ENCODE measurements at places on chromosomes 16 and 17.
A peak's percentile ranks its signal among the peaks of the same experiment; 100 is the strongest.

GRCh38 chr16:11495066-11495407 lies 91.7 kb downstream of the LITAF start:
- DNase-seq = no peak

DNA sequence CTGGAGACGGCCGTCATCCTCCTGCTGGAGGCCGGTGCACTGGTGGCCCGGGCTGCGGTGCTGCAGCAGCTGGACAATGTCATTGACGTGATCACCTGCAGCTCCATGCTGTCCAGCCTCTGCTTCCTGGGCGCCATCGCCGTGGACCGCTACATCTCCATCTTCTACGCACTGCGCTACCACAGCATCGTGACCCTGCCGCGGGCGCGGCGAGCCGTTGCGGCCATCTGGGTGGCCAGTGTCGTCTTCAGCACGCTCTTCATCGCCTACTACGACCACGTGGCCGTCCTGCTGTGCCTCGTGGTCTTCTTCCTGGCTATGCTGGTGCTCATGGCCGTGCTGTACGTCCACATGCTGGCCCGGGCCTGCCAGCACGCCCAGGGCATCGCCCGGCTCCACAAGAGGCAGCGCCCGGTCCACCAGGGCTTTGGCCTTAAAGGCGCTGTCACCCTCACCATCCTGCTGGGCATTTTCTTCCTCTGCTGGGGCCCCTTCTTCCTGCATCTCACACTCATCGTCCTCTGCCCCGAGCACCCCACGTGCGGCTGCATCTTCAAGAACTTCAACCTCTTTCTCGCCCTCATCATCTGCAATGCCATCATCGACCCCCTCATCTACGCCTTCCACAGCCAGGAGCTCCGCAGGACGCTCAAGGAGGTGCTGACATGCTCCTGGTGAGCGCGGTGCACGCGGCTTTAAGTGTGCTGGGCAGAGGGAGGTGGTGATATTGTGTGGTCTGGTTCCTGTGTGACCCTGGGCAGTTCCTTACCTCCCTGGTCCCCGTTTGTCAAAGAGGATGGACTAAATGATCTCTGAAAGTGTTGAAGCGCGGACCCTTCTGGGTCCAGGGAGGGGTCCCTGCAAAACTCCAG lies 1.1 kb downstream of the MC1R start:
- no peak for DNase-seq

DNA sequence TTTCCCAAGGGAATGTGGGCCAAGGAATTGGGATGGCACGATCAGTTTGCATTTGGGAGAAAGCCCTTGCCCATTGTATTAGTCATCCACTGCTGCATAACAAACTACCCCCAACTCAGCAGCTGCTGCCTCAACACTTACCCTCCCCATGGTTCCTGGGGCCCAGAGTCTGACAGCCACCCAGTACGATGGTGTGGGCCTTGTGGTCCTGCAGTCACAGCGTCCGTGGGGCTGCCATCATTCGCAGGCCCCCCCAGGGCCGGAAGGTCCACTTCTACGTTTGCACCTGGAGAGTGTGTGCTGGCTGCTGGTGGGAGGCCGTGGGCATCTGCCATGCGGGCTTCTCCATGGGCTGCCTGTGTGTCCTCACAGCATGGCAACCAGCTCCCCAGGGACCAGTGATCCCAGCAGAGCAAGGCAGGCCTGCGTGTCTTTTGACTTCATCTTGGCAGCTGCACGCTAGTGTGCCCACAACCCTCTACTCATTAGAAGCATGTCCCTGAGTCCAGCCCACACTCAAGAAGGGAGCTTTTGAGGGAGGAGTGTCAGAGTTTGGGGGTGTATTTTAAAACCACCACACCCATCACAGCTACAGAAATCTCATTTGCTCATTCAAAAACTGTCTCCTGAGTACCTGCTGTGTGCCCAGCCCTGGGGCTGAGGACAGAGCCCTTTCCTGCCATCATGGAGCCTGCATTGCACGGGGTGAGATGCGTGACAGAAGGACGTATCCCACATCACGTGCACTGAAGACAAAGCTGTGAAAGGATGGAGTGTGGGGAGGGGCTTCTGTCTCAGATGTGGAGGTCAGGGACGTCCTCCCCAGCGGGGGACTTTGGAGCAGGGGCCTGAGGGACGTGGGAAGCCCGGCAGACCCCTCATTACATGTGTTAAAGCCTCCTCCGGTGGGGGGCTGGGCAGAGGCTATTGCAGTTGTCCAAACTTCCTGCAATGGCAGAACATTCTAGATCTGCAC lies 185.0 kb upstream of the ZNF469 start:
- DNase-seq = no peak

DNA sequence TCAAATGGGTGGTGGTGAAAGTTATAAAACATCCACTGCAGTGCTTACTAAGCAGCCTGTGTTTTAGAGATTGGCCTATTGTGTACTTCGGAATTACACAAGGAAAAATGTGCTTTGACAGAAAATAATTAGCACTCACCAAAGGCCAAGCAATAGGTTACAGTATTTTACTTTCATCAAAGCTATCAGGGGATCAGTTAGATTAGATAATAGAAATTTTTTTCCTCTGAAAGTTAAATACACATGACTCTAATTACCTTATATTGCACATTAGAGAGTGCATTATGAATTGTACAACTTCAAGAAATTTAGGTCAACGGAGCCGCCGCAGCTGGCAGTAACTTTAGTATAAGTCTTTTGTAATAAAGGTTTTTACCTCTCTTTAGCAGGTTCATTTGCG lies 232.6 kb downstream of the FTO start:
- no peak for DNase-seq

DNA sequence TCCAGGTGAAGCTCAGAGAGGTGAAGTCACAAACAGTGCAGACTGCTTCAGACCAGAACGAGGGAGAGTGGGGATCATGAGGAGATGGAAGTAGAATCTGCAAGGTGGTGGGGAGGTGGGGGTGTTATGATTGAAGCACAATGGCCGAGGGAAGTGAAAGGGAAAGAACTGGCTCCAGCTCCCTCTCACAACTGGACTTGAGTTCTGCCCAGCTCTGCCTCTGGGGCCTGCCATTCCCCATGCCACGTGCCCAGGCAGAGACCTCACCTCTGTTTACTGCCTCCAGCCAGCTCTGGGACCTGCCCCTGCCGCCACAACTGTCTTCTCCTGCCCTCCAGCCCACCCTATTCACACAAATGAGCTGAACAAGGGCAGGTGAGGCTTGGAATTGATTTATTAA lies 2.5 kb downstream of the PNMT start:
- no peak for DNase-seq

GRCh38 chr17:62093188-62094155 lies 28.4 kb upstream of the MED13 start:
- DNase-seq = no peak

- DNase-seq = no peak
These were observed 358.7 kb upstream of the CA10 start for GRCh38 chr17:52517176-52517575.

DNA sequence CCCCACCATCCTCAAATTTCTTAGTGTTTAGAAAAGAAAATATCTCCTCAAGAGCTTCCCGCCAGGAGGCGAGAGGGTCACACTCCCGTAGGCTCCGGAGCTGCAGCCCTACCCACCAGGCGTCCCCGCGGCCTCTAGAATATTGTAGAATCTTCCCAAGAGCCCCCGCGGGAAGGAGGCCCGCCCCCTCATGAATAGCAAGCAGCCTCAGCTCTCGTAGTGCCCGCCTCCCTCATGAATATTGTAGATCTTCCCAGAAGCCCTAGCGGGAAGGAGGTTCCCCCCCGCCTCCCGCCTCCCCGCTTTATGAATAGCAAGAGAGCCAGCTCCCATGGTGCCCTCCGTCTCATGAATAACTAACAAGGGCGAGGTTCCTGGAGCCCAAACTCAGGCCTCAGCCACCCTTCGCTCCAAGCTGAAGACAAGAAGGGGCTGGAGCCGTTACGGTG lies at the start of gene FBXO47:
TSS of gene FBXO47 (minus strand) at position 114 of the 449 bp plus-strand sequence. CDS start 4,378 bp downstream, outside the sequence.
- peak; percentile 70 for DNase-seq

DNA sequence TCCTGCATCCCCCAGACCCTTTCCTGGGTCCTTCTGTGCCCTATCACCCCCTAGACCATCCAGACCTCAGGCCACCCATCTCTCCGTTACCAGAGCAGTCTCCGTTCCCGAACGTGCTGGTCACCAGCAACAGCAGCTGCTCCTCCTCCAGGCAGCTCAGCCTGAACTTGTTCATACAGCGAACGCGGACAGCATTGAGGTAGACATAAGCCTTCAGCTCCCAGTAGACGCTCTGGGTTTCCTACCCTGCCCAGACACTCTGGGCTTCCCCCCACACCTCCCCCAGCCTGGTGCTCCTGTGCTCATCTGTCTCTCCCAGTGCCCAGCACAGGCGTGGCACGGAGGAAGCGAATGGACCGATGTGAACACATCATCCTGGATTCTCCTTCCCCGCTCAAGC lies 41.6 kb upstream of the RNFT1 start:
- DNase-seq = no peak

GRCh38 chr16:72298961-72299360 lies 127.0 kb upstream of the PMFBP1 start:
- no peak for DNase-seq

DNA sequence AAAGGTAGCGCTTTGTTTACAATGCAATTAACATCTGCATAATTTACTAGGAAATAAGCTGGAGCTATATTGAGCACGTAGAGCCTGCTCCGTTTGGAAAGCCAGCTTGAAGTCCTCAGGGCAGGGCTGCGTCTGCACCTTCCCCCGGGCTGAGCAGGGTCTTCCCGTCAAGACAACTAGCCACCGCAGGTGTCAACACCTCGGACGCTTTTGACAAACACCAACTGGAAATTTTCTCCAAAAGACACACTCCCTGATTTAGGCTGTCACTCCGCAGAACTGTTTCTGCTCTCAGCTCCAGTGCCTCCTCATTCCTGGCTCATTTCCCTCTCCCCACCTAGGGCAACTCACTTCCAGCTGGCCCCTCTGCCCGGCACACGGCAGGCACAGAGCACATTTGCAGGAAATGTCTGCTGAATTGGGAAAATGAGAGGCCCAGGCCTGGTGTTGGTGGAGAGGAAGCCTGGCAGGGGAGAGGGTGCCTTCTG lies 170.3 kb downstream of the MAF start:
- no peak for DNase-seq

GRCh38 chr16:82146957-82147356 lies 23.1 kb downstream of the MPHOSPH6 start:
- DNase-seq = no peak

GRCh38 chr17:79223953-79224352 lies 149.3 kb downstream of the ENGASE start:
- DNase-seq = peak; percentile 77

DNA sequence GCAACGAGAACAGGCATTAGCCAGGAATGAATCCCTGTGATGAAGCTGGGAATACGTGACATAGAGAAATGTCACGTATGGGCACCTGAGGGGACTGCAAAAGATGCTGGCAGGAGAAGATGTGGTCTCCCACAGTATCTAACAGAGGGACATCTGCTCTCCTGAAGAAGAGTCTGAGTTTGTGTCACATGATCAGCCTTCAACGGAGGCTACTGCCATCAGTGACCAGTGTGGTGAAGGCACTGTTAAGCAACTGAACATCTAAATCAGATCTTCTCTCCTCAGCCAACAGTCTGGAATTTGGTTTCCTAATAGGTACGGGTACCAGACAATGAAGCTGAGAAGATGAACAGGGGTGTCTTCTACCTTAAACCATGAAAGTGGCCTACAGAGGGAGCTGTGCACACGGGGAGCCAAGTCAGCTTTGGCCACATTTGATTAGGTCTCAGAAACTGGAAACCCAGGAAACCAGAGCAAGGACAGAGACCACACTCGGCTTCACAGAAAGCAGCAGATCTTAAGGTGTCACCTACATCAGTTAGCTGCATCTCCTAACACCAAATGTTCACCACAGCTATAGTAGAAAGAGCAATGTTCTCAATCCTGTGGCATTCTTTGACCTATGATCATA lies 41.8 kb downstream of the BRD7 start:
- DNase-seq = no peak

DNA sequence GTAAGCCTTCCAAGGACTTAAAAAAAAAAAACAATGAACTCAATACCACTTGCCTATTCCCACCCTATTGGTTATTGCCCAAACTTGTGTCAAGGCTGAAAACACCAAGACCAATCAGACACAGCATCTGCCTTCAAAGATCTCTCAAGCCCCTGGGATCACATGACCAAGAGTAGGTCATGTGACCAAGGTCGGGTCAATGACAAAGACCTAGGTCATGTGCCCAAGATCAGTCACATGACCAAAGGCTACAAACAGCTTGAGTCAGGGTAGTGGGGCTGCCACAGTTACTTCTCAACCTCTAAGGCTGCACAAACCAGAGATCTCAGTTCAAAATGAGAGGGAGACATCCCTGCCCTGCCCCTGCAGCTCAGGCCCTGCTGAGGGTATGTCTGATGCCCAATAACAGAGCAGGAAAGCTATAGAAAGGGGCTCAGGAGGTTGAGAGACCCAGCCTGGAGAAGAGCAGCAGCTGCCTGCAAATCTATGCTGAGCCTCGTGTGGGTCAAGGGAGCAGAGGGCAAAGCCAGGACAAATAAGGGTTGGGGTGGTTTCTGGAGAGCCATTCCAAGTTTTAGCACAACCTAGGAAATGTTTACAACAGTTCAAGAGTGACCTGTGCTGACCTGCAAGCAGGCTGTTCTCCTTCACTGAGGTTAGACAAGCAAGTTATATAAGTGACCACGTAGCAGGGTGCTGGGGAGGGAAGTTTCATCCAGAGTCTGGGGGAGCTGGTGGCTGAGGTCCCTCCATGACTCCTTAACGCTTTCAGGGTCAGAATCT lies 48.8 kb downstream of the PIMREG start:
- DNase-seq = no peak

GRCh38 chr17:28744972-28745785 lies 1.4 kb downstream of the TRAF4 start:
- no peak for DNase-seq

GRCh38 chr17:18917506-18918032 lies 34.4 kb upstream of the SLC5A10 start:
- no peak for DNase-seq

DNA sequence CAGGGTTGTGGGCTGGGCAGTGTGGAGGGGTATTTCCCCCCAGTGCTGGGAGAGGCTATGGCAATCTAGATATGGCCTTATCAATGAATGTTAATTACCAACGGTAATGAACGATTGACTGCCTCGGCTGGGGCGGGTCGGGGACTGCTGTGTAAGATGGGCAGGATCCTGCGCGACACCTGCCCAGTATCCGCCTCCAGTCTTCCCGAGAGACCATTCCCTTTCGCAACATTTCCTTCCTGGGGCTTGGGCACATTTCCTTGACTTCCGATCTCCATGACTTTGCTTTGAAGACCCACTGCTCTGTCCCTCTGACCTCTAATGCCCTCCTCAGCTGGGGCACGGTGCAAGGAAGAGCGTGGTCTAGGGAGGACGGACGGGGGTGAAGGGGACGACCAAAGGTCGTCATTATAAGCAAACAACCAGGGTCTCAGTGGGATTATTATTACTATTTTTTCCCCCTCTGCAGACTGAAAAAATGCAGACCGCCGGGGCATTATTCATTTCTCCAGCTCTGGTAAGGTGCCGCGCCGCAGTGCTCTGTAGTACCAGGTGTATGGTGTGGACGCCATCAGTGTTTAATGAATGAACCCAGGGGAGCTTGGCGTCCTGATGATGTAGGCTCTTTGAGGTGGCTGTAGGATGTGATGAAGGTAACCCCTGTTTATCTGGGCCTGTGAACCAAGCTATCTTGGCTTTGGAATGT lies 506 bp downstream of the ATP5MC1 start:
- DNase-seq = no peak

- DNase-seq = peak; percentile 88
These were observed 10.1 kb downstream of the DYNC1LI2 start for GRCh38 chr16:66741169-66741900.
